ENCODE measurements at places on chromosomes 5 and 9. TPM values are rescaled to one million over a fixed set of nuclear protein-coding genes. Genes with fewer than 3 reads are reported as not detected.
A peak's percentile ranks its signal among the peaks of the same experiment; 100 is the strongest.

DNA sequence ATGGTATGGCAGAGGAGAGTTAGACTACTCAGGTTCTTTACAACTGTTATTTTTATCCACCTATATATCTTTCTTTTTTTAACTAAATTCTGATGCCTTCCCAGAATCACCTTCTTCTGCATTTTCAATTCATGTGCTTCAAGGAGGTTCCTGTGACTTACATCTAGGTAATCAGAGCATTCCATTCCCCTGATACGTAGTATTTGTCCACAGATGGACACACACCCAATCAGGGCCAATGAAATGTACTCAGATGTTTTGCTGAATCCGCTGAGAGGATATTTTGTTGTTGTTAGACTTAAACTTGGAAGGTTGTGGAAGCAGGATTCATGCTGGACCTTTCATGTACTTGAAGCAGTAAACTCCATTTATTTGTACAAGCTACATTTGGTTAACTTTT lies 159.4 kb upstream of the FER start:
- no peaks in the 10 kb centered on the region for H3K36me3 ChIP-seq
- H3K4me1 ChIP-seq, result no peaks in the 10 kb centered on the region
- no peak for DNase-seq
- no peak overlapping the region for H3K27ac ChIP-seq
- no peaks in the 10 kb centered on the region for H3K27me3 ChIP-seq

DNA sequence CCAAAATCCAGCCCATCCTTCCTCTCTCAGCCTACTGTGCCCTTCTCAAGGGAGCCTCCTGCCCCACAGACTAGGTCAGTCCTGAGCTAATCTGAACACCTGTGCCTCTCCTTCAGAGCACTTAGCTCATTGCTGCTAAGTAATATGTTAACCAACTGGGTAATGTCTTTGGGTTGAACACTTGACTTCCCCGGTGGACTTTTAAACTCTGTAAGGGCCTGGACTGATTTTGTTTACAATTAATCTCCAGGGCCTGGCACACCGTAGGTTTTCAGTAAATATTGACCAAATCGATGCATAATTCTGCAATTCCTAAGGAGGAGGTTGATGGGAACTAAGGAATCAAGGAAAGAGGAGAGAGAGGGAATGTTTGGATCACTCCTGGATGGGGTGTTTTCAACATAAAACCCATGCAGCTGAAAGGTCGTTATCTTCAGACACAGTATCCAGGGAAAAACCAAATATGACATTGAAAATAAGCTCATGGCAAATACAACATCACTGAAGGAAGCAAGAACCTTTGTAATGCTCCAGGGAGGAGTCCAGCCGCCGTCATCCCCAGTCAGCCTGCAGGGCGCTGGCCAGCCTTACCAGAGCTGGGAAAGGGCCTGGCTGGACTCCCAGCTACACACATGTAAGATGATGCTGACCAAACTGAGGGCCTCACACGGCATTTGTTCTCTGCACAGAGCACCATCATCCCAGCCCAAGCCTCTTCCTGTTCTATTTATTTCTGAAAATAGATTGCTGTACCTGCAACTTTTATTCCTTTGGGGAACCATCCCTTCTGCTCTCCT lies 166.3 kb downstream of the C5orf15 start:
- H3K36me3 ChIP-seq, result no peaks in the 10 kb centered on the region
- H3K4me1 ChIP-seq, result no peaks in the 10 kb centered on the region
- DNase-seq, result no peak
- no peaks in the 10 kb centered on the region for H3K27me3 ChIP-seq

DNA sequence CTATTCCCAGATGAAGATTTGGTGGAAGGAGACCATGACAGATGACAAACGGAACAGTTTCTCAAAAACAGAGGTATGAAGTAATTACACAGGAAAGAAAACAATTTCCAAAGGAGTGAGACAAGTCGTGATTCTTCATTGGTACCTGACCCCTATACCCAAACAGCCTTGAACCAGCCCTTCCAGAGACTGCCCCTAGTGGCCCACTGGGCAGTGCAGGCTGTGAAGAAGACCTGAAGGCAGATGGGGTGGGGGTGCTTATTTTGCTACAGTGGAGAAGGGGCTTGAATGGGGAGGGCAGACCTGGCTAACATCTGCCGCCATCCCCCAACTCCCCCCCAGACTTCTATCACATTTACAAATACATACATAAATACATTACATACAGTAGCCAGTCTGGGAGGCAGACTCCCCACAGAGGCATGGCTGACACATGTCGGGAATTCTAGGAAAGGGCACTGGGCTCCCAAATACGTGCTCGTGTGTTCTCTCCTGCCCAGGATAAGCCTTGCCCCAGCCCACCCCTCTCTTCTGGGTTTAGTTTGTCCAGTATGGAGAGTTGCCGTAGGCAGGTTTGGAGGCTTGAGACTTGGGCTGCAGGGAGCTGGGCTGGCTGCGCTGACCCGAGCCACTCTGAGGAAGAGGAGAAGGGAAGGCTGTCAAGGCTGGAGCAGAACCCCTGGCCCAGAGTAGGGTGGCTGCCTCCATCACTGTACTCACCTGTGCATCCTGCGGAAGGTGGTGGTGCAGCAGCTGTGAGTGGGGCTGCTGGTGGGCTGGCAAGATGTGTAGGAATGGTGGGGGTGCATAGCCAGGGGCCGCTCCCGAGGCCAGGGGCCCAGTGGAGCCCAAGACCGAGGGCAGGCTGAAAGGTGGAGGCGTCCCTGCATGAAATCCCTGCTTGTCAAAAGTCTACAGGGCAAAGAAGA lies 105.3 kb downstream of the UBE2R2 start:
- no peak overlapping the region for H3K4me3 ChIP-seq
- DNase-seq, result no peak
- H3K36me3 ChIP-seq, result no peaks in the 10 kb centered on the region
- H3K4me1 ChIP-seq, result peaks cover 14% of the 10 kb centered on the region

DNA sequence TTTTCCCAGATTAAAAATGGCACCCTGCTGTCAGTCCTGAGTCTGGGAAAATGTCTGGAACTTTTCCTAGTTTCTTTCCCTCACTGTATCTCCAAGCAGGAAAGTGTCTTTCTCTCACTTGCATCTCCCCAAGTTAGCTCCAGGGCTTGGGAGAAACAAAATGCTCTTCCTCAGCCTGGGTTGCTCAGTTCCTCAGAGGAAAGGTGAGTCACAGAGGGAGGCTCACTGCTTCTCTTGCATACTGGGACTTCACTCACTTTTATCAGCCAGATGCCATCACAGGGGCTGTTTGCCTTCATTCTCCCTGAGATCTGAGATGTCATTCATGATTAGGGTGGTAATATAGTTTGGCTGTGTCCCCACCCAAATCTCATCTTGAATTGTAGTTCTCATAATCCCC lies 519.9 kb downstream of the SEMA5A start:
- H3K27me3 ChIP-seq, result no peaks in the 10 kb centered on the region

GRCh38 chr5:72949481-72949880 lies 6.4 kb upstream of the FCHO2 start:
- no peak overlapping the region for H3K27ac ChIP-seq
- peaks cover 5% of the 10 kb centered on the region for H3K4me1 ChIP-seq
- H3K36me3 ChIP-seq, result no peaks in the 10 kb centered on the region
- DNase-seq, result no peak
- H3K4me3 ChIP-seq, result no peak overlapping the region
- no peaks in the 10 kb centered on the region for H3K27me3 ChIP-seq

DNA sequence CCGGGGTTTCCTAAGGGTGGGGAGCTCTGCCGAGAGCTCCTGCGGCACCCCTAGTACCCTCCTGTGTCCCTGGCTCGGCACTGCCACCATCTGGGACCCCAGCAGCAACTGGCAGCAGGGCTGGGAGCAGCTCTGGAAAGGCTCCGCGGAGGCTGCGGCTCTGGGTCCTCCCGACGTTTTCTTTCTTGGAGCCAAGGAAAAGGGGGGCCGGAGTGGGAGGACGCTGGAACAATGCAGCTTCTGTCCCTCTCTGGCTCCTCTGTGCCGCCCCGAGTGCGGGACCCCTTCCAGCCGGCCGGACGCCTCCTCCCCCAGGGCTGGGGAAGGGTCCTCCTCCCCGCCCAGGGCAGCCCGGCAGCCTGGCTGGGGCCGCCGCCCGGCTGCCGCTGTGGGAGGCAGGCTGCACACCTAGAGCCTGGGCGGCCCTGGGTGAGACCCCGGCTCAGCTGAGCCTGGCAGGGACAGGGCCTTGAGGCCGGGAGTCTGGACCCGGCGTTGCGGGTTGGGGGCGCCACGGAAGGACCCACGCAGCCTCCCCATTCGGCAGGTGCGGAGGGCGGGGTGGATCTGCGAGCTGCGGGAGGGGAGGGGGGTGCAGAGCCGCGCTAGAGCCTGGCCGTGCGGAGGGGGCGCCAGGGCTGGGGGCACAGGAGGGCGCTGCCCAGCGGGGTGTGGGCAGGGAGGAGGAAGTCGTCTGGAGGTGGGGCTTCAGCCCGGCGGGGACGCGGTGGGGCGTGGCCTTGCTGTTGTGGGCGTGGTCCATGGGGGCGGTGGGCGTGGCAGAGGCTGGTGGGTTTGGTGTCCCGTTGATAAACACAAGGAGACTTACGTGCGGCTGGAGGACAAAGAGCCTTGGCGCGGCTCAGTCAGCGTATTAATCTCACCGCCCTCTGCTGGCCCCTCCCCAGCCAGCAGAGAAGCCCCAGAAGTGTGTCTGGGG lies 15.1 kb downstream of the GPSM1 start:
- H3K36me3 ChIP-seq, result no peaks in the 10 kb centered on the region
- peak overlapping the region; percentile 74 for H3K27ac ChIP-seq
- H3K4me1 ChIP-seq, result peaks cover 60% of the 10 kb centered on the region
- DNase-seq, result peak; percentile 93
- H3K27me3 ChIP-seq, result no peaks in the 10 kb centered on the region

- H3K4me3 ChIP-seq, result no peak overlapping the region
- no peak for DNase-seq
- no peaks in the 10 kb centered on the region for H3K36me3 ChIP-seq
- H3K4me1 ChIP-seq, result no peaks in the 10 kb centered on the region
- no peaks in the 10 kb centered on the region for H3K27me3 ChIP-seq
- H3K27ac ChIP-seq, result no peak overlapping the region
Measured at GRCh38 chr9:80114241-80114640, 542.5 kb downstream of the TLE4 start.

DNA sequence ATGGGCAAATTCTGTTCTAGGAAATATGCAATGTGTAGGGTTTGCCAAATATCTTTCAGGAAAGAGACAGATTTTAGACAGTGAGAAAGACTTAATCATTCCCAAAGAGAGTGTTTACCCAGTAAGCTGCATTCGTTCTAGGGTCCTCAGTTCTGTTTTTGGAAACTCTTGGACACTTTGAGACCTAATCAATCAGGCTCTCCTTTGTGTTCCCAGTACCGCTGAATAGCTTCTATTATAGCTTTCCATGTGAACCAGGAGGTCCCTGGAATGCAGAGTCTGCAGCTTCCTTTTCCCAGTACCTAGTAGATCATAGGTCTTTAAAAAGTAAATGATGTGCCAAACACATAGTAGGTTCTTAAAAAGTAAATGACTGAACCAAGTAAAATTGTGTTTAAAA lies 11.4 kb upstream of the SPINK1 start:
- no peak overlapping the region for H3K27ac ChIP-seq
- no peaks in the 10 kb centered on the region for H3K4me1 ChIP-seq
- no peak for DNase-seq
- no peaks in the 10 kb centered on the region for H3K27me3 ChIP-seq
- H3K36me3 ChIP-seq, result no peaks in the 10 kb centered on the region

- no peaks in the 10 kb centered on the region for H3K27me3 ChIP-seq
- DNase-seq, result no peak
- H3K27ac ChIP-seq, result no peak overlapping the region
- no peaks in the 10 kb centered on the region for H3K36me3 ChIP-seq
- no peaks in the 10 kb centered on the region for H3K4me1 ChIP-seq
- no peak overlapping the region for H3K4me3 ChIP-seq
Measured at GRCh38 chr5:123262216-123262823, 160.9 kb downstream of the CEP120 start.

GRCh38 chr9:109707355-109707754 lies 72.6 kb upstream of the PALM2AKAP2 start:
- no peaks in the 10 kb centered on the region for H3K27me3 ChIP-seq
- no peaks in the 10 kb centered on the region for H3K4me1 ChIP-seq
- DNase-seq, result no peak
- H3K4me3 ChIP-seq, result no peak overlapping the region
- no peak overlapping the region for H3K27ac ChIP-seq

- no peak overlapping the region for H3K27ac ChIP-seq
- no peaks in the 10 kb centered on the region for H3K27me3 ChIP-seq
- H3K36me3 ChIP-seq, result no peaks in the 10 kb centered on the region
- DNase-seq, result no peak
- no peaks in the 10 kb centered on the region for H3K4me1 ChIP-seq
Measured at GRCh38 chr5:158246661-158247060, 387.7 kb upstream of the CLINT1 start.

DNA sequence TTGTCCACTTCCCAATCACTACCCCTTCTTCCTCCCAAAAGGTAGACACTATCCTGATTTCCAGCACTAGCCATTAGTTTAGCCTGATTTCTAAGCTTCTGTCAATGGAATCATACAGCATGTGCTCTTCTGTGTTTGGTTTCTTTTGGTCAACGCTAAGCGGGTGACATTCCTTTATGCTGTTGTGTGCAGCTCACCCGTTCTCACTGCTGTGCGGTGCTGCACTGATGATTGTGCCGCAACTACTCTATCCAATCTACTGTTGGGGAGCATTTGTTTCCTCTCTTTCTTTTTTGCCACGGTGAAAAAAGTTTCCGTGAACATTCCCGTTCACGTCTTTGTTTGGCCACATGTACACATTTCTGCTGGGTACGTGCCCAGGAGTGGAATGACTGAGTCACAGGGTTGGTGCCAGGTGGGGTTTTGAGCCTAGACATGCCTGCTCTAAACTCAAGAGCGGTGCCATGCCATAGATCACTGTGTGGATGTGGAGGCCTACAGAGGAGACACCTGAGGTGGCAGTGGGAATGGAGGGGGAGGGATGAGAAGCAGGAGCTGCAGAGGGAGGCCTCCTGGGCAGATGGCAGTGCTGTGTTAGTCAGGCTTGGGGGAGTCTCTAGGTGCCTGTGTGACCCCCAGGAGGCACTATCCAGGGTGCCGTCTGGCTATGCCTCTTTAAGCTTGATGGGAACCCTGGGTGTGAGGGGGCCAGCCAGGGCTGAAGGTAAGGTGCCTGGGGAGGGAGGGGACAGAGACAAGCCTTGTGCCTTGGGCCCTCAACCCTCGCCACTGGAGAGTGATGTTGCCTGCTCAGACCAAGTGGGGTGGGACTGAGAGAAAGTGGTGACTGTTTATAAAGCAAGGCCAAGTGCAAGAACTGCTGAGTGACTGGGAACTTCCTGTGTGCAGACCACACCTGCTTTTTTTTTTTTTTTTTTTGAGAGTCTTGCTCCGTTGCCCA lies 11.4 kb upstream of the ANKRD33B start:
- H3K27me3 ChIP-seq, result no peaks in the 10 kb centered on the region
- no peaks in the 10 kb centered on the region for H3K36me3 ChIP-seq
- H3K4me1 ChIP-seq, result no peaks in the 10 kb centered on the region
- no peak overlapping the region for H3K4me3 ChIP-seq
- DNase-seq, result no peak

The PHF24 gene
- 93.3 TPM for total RNA-seq

The LTC4S gene
- 10.3 TPM for total RNA-seq

The TTF1 gene
- 15.4 TPM for total RNA-seq

The ALDOB gene
- total RNA-seq, result 0.79 TPM

The SAPCD2 gene
- 1.4 TPM for total RNA-seq

The HINT1 gene
- 102 TPM for total RNA-seq

The SLC27A6 gene
- total RNA-seq, result 36.4 TPM
